ENCODE measurements at places on chromosomes 4 and X.
A peak's percentile ranks its signal among the peaks of the same experiment; 100 is the strongest.

- DNase-seq = peak; percentile 44
Measured at GRCh38 chr4:159298502-159298901, 195.6 kb downstream of the RAPGEF2 start.

DNA sequence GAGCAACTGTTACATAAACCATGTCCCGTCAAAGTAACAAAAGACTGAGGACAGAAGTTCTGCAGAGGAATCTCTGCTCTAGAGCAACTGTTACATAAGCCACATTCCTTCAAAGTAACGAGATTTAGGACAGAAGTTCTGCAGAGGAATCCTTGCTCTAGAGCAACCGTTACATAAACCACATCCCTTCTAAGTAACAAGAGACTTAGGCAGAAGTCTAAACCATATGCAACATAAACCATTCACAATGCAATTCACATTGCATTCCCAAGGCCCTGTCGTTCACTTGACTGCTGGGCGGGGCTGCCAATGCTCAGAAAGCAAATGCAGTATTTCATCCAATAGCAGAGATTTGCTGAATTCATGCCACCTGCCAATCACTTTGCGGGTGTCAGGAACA, 124.4 kb upstream of the PUDP start:
- DNase-seq = no peak

GRCh38 chrX:55754861-55755294, 37.3 kb downstream of the RRAGB start:
- no peak for DNase-seq

DNA sequence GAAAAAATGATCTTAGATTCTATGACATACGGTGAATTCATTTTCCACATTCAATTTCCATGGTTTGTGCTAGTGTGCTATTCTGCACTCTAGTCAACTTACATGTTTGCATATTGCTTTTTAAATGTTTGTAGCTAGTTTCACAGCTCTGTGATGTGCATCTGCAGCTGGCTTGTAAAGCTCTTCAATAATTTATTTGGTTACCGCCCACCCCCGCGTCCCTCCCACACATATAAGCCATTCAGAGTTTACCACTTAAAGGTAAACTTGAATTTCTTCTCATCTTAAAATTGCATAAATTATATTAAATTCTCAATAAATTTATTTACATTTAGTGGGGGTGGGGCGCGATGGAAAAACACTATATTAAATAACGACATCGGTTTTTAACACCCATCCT, 291 bp upstream of the NBDY start:
- peak; percentile 43 for DNase-seq

DNA sequence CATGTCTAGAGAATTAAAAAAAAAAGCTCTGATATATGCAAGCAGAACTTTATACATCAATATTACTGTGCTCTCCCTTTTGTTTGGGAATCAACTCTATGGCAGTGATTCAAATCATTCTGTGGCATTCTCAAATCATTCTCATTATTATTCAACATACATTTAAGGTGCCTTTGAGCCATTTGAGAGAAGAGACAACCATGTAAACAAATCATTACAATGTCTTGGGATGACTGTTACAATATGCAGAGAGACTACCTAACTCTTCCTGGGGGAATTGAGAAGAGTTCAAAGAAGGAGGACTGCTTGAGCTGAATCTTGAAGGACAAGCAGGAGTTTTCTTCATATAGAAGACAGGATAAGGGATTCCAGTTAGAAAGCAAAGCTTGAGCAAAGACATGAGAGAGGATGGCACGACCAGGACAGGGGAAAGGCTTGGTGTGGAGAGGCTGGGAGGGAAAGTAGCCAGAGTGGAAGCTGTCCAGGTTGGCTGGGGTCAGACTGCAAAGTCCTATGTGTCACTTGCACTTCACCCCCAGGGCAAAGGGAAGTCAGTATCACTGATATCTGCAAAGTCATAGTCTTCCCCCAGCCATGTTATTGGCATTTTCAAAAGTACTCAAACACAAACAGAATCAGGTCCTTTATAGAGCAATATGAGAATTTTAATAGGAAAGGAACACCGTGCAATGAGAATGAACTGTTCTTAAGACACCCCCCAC, 9.0 kb downstream of the SEC24D start:
- DNase-seq = peak; percentile 24

- DNase-seq = no peak
Measured at GRCh38 chr4:27807207-27807606, 946.6 kb downstream of the STIM2 start.

- no peak for DNase-seq
Measured at GRCh38 chr4:10619855-10620254, 64.7 kb downstream of the CLNK start.

DNA sequence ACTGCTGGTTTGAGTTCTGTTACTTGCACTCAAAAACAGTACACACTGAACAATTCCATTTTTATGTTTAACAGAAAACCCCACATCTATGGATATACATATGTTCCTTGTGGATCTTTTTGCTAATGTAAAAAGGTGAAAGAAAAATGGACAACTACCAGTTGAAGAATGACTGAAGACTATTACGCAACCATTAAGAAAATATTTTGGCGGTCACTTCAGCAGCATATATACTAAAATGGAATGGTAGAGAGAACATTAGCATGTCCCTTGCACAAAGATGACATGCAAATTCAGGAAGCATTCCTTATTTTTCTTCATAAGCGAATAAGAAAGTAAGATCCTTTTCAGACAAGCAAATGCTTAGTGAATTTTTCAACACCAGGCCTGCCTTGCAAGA, 84.6 kb upstream of the FMR1 start:
- DNase-seq = no peak

DNA sequence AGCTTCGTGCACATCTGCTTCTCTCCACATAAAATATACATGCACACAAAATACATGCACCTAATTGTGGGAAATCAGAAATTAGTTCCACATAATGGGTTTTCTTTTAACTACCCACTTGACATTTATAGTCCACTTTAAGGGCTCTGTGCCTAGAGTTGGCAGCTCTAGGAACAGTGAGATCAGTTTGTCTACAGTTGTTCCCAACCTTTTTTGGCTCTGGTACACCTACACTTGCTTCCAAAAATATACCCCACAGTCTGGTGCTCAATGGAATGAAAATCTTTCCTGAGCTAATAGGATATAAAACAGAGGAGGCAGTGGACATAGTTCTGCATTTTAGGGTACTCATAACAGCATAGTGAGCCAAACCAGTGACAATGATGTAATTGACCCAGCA, 36.1 kb downstream of the HDAC8 start:
- DNase-seq = no peak

DNA sequence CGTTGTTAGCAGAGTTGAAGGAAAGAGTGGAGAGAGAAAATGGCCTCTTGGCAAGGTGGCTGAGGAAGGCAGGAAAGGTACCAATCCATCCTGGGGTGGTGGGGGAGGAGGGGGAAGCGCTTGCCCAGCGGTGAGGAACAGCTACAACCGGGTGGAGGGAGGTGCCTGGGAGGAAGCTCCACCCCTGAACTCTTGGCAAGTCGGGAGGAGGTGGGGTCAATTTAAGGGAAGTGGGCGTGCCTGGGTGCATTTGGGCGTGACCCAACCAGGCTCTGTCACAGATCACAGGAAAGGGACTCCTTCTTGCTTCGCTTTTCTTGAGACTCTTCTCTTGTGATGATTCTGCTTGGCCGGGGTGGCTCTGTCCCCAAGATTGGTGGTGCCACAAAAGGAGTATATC, 41.7 kb downstream of the BCORL1 start:
- DNase-seq = peak; percentile 23

DNA sequence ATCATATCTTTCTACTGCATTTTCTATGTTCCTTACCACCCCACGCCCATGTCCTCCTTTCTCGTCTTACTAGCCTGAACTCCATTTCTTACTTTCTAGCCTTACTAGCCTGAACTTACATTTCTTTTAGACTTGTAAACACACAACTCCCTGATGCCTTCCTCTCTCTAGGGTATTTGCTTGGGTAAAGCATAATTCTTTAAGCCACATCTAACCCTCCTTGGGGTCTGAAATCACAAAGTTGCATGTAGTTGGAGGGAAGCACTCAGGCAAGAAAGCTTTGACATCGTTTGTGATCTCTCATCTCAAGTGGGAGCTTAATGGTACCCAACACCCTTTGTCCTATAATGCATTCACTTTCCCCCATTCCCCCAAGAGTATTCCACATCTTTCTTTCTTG, 124.4 kb downstream of the SPOCK3 start:
- no peak for DNase-seq

DNA sequence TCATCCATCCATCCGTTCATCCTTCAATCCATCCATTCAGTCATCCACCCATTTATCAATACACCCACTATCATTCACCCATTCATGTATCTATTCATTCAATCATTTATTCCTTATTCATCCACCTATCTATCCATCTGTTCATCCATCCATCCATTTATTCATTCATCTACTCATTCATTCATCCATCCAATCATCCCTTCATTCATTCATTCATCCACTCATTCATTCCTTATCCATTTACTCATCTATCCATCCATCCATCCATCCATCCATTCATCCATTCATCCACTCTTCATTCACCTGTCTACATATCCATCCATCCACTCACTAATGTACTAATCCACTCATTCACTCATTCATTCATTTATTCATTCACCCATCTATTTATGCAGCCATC, 9.5 kb downstream of the P2RY8 start:
- no peak for DNase-seq

GRCh38 chr4:86386817-86387415, 27.1 kb upstream of the MAPK10 start:
- DNase-seq = no peak

GRCh38 chr4:16588149-16588548, 310.3 kb downstream of the LDB2 start:
- DNase-seq = no peak

DNA sequence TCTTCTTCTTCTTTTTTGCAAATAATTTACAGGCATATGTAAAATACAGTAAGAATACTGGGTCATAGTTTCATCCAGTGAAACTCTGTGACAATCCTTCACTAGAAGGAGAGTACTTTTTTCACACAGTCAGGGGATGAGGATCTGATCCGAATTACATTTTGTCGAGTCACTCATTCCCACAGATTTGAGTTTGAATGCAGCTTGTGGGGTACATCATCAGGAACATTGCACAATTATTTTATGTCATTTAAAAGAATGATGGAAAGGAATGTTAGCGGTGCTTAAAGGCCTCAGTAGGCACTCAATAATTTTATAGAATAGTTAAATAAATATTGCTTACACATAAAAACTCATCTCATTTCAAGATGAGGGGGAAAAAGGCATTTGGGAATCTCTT, 88.6 kb downstream of the CHRNA9 start:
- DNase-seq = peak; percentile 64

Measured in M059J (cell line).